ENCODE measurements at places on chromosomes 2 and 18.

DNA sequence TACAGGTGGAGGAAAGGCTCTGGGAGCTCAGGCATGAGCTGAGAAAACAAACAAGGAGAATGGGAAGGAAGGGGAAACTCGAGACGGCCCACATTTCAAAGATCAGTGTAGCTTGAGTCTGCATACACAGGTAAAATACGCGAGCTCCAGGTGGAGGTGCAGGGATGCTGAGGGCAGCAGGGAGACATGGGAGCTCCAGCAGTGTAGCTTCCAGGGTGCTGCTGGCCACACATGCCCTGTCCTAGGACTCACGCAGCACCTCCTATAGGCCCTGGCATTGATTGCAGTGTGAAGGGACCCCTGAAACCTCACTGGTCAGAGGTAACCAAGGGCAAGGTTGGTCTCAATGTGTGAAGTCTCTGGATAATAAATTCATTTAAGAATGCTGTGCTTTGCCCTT, 362.8 kb upstream of the HS6ST1 start:
- no peak for DNase-seq

DNA sequence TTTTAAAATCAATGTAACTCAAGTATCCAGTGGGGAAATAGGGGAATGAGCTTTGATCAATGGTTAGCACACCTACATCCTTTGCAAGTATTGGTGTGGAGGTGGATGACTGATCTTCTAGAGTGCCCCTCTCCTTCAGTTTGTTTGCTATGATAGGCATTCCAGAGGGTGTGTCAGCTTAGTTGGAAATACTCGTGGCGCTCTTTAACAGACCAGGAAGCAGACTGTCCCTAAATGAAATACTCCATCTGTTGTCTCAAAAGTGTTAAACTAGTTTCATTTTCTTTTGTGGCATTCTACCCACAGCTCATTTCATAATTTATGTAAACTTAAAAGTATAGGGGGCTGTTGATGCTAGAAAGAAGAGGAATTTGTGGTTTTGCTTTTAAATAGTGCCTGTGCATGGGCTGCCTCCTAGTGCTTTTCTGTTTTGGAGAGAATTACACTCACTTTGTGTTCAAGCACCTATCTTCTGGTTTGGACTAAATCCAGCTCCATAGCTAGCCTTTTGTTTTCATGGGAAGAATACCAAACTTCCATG, 66.2 kb downstream of the STAT1 start:
- no peak for DNase-seq

DNA sequence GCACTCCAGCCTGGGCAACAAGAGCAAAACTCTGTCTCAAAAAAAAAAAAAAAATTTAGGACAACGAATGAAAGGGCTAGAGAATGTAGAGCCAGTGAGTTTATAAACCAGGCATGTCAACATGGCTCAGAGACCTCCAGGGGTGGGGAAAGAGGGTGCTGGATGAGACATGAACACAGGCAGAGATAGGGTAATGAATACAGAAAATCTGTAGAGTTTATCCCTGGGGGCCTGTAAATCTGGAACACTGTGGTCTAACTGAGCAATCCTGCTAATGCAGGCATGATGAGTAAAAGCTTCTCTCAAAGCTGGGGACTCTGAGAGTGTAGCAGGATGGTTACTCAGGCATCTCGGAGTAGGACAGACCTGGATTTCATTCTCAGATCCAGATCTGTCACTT, 59.2 kb upstream of the IGFBP2 start:
- DNase-seq: no peak

DNA sequence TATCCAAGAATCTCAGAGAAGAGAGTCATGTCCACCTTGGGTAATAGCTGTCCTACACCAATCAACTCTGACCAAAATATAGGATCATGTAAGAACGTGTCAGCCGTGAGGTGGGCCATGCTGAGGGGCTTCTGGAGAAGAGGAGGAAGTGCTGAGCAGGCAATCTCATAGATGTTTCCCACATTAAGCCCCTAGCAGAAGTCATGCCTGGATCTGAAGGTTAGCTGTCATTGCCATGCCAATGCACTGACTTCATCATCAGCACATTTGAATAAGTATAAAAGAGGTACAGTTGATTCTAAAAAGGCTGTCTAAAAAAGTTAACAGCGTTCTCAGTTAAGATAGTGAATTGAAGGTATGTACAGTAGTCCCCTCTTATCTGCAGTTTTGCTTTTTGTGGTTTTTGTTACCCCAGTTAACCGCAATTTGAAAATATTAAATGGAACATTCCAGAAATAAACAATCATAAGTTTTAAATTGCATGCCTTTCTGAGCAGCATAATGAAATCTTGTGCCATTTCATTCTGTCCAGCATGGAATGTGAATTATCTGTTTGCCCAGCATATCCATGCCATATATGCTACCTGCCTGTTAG, 67.2 kb upstream of the TMEM17 start:
- DNase-seq: no peak

DNA sequence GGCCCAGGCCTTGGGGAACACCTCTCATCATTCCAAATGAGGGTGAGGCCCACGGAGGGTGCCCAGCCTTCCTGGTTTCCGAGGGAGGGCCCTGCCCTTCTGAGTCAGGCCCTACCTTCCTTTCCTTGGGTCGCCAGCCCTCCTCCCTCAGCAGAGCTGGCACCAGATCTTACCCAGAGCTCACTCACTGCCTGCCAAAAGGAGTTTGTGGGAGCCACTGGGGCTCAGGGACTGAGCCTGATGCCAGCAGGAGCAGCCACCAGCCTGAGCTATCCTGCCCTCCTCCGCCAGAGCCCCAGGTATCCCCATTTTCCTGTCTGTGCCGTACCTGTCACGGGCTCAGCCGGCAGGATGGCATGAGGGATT, 64.1 kb downstream of the NRP2 start:
- no peak for DNase-seq

DNA sequence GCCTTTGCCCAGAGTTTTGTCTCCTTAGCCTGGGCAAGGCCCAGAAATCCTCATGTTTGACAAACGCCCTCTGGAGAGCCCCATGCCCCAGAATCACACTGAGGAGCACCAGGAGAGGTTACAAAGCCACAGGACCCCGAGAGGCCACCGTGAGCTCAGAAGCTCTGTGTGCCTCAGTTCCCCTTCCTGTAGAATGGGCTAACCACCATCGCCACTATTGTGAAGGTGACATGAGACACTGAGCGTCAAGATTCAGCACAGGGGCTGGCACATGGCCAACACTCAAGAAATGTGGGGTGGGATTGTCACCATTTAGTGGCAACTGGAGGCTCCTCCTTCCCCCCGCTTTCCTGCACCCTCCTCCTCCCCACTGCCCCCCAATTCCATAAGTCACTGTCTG, 1.2 kb upstream of the NMUR1 start:
- DNase-seq: no peak

- no peak for DNase-seq
Observed at GRCh38 chr18:45745817-45746461, 22.0 kb downstream of the SLC14A1 start.

DNA sequence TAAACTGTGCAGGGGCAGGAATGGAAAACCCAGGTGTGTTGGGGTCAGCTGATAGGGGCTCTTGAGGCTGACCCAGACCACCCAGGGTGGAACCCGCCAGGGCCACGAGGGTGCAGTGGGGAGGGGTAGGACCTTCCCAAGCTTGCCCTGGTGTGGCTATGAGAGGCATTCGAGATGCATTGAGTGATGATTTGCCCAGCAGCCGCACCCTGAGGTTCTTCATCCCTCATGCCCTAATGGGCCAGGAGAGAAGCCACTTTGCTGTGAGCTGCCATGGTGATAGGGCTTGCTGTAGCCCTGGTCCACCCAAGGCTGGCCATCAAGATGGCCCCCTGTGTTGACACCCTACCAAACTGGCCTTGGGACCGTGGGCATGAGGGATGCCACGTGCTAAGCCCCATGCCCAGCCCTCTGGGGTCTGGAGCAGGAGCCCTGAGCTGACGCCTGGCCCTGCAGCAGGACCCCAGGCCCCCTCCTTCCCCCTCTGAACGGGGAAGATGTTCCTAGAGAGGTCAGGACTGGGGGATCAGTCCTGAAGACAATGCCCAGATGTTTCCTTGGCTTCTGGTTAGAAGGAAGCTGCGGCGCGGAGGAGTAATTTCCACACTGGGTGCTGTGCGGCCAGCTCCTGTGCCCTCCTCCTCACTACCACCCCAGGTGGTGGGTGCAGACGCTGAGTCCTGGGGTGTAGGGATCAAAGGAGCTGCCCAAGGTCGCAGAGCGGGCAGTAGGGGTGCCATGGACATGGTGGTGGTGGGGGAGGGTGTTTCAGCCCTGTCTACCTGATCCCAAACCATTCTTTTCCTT, 122.5 kb upstream of the HDAC4 start:
- DNase-seq: no peak

GRCh38 chr18:54717673-54718407, 110.4 kb upstream of the RAB27B start:
- DNase-seq: peak; percentile 90

DNA sequence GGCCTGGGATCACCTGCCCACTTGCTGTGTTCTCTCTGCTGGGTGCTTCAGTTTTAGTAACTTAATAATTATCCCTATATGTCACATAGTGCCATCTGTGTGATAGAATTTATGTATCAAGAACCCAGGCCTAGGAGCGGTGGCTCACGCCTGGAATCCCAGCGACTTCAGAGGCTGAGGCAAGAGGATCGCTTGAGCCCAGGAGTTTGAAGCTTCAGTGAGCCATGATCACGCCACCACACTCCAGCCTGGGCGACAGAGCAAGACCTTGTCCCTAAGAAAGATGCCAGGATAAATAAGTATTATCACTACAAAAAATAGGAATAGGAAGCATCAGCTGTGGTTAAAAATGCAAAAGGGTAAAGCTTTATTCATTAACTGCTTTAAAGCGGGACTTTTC, 240.8 kb downstream of the FAM210A start:
- no peak for DNase-seq

- no peak for DNase-seq
Observed at GRCh38 chr2:2182551-2183071, 148.5 kb downstream of the MYT1L start.

DNA sequence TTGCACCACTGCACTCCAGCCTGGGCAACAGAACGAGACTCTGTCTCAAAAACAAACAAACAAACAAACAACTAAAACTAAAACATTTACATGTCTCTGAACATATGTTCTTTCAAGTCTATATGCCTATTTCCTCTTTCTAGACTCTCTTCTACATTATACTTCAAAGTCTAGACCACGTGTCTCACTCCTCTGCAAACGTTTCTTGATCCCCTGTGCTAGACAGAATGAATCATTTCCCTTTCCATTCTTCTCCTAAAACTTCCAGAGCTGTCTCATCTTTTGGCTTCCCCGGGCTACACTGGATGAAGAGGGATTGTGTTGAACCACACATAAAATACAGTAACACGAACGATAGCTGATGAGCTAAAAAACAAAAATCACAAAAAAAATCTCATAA, 67.1 kb downstream of the BAZ2B start:
- DNase-seq: no peak

DNA sequence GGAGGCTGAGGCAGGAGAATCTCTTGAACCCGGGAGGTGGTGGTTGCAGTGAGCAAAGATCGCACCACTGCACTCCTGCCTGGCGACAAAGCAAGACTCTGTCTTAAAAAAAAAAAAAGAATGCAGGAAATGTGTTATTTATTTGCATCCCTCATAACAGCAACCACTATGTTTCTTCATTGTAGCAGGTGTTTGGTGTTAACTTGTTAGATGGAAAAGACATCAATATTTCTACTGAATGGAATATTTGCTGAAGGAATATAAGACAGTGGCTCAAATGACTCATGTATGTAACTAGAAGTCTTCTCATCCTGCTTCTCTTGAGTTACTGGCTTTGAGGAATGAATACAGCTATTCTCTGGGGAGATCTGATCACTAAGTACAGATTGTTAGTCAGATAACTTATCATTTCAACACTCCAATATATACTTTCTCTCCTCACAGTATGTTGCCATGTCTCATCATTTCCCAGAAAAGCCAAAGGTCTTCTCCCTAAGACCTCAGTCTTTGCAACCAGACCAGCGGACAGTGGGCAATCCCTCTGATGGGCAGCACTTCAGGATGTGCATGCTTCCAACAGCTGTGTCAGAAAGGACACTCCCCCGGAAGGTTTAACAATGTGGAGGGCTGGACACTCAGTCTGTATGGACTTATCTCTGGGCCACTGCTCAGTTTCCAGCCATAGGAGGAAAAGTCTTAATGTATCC, 104.4 kb upstream of the STK17B start:
- no peak for DNase-seq

GRCh38 chr2:100397118-100397860, 20.2 kb downstream of the CHST10 start:
- DNase-seq: no peak

DNA sequence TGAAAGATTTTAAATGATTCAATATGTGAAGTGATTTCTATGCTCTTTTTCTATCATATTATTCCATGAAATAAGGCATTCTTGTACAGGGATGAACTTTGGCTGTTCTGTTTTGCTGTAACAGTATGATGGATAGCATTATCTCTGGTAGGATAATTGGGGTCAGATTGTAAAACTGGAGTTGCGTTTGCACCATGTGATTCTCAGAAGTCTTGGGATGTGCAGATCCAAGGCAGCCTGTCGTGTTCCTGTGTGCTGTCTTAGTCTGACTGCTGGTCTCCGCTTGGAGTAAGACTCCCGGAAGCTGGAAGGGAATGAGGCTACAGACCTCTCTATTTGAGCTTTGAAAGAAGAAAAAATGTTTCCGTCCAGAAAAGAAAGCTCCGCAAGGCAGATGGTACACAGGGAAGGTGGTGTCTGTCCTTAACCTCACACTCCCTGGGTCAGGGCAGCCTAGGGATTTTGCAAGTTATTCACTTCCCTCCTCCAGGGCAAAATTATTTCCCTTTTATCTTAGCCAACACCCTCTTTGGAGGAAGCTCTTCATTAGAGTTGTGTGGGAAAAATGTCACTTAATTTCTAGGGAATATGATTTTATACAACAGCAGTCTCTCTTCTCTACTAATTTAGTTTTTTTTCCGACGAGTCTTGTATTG, 250.6 kb downstream of the PTPRM start:
- no peak for DNase-seq

DNA sequence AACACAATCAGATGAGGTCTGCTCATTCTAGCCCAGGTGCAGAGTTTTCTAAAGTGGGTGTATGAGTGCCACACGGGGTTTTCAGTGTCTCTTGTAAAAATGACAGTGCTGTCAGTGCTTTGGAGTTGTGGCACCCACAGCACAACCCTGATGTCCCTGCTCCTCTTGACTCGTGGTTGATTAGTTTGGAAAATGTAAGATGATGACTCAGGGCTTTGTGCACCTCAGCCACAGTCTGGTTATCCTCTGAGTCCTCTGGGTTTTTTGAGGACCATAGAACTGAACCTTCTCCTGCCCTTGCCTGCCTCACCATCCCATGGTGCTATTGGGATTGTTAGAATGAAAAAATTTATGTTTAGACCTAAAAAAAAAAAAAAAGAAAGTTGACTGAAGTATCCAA, 105.6 kb downstream of the MYO1B start:
- DNase-seq: no peak

DNA sequence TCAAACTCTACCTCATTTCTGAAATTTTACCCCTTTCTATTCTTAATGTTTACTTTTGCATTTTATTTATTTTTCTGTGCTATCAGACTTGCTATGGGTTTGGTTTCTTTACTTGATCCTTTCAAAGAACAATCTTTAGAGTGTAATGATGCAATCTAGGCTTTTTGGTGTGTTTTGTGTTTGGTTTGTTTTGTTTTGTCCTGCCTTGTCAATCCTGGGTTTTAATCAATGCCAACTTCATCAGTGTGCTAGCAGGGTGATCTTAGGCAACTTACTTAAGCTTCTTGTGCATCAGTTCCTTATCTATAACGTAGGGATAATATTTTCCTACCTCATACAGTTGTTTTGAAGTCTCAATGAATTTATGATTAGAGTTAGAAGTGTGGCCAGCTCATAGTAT, 350.4 kb downstream of the NR4A2 start:
- DNase-seq: no peak

- DNase-seq: no peak
Observed at GRCh38 chr18:43931439-43931838, 654.1 kb upstream of the SYT4 start.

All from T-helper 2 cell (primary cell).